ENCODE measurements at places on chromosomes 7 and 10.
A peak's percentile ranks its signal among the peaks of the same experiment; 100 is the strongest.

DNA sequence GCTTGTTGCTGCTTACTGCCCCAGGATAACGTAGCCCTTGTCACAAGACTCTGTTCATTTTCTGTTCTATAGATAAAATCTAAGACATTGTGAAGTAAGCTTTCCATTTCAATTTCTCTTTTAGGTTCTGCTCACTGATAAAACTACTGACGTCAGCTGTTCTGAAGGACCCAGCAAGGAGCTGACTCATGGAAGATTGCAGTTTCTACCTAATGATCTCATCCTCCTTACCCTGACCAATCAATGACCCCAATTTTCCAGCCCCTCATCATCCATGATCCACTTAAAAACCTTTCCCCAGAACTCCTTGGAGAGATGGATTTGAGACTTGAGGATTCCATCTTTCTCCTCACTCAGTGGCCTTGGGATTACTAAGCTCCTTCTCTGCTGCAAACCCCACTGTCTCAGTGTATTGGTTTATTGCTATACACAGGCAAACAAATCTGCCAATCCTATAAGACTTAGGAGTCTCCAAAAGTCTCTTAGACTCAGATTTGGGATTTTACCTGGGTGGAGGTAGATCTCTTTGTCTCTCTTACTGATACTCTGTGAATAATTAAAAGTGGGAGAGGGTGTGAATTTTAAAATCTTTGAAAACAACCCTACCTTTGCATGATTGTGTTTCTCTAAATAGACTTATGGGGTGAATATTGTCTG lies 109.2 kb upstream of the TRIM24 start:
- ATAC-seq: no peak

GRCh38 chr7:132249256-132249971 lies 326.9 kb downstream of the PLXNA4 start:
- no peak for ATAC-seq

GRCh38 chr10:127971963-127972615 lies 65.2 kb downstream of the PTPRE start:
- no peak for ATAC-seq

DNA sequence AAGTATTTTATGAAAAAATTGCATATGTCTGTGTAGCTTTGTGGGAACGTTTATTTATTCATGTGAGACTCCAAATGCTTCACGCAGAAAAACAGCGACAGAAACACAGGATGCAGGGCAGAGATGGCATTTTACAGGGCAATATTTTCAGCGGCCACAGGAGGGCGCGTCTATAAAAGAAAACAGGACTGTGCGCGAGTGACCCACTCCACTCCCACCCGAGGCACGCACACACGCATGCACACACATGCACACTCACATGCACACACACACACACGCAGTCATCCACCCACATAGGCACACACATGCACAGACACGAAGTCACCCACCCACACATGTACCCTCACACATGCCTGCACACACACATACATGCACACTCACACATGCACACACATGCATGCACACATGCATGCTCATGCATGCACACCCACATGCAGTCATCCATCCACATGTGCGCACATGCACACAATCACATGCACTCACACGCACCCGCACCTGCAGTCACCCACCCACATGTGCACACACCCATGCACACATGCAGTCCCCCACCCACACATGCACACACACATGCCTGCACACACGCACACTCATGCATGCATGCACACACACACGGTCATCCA lies 96.3 kb downstream of the DNAJB6 start:
- peak; percentile 22 for ATAC-seq

- no peak for ATAC-seq
Observed at GRCh38 chr7:108340856-108341411, 115.3 kb downstream of the NRCAM start.

DNA sequence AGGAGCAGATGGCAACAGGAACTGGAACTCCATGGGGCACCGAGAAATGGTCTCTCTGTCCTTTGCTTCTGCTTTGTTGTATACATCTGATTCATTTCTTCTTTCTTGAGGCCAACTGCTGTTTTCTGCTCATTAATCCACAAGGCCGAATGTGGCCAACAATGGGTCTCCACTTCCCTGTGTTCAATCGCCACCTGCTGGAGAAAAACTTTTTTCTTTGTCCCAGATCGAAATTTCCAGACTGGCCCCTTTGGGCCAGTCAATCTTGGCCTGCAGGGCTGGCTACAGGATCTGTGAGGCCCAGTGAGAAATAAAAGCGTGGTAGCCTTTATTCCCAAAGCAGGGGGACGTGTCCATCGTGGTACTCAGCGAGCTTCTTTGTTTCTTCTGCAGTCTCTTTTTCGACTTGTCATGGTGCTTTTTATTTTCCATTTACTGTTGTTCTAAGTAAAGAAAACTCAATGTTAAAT lies 58.8 kb downstream of the PARP12 start:
- no peak for ATAC-seq

GRCh38 chr7:151456782-151457181 lies 16.8 kb upstream of the CRYGN start:
- ATAC-seq: no peak

GRCh38 chr10:47264797-47265281 lies 35.2 kb upstream of the GDF10 start:
- ATAC-seq: no peak

GRCh38 chr7:75740846-75741497 lies 2.2 kb upstream of the HIP1 start:
- ATAC-seq: no peak

GRCh38 chr10:123997486-123998196 lies 95.8 kb downstream of the CHST15 start:
- ATAC-seq: peak; percentile 54

GRCh38 chr10:58291538-58292174 lies 22.7 kb downstream of the CISD1 start:
- no peak for ATAC-seq

- no peak for ATAC-seq
Observed at GRCh38 chr10:33008499-33009243, 50.6 kb upstream of the ITGB1 start.

DNA sequence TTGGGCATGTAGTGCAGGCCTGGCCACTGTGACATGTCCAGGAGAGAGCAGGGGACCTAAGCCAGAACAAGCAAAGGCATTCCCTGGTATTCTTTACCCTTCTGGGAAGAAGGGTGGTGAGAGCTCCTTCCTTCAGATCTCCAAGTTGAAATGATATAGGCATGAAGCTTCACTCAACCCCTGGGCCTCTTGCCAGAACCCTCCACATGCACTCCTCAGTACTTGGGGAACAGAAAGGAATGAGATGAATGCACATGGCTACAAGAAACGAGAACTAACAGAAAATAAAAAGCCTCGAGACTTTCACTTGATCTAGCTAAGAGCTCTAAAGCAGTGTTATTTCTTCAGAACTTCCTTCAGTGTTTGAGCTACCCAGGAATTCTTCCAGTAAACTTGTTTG lies 262.2 kb downstream of the ETV1 start:
- no peak for ATAC-seq

GRCh38 chr7:4882169-4883032 lies 1.1 kb downstream of the RADIL start:
- peak; percentile 73 for ATAC-seq

GRCh38 chr7:33539659-33540400 lies 365.5 kb upstream of the BMPER start:
- no peak for ATAC-seq

GRCh38 chr7:84981055-84981976 lies 205.5 kb downstream of the SEMA3D start:
- ATAC-seq: no peak

- ATAC-seq: no peak
Observed at GRCh38 chr10:46052057-46052790, 6.2 kb upstream of the MSMB start.

DNA sequence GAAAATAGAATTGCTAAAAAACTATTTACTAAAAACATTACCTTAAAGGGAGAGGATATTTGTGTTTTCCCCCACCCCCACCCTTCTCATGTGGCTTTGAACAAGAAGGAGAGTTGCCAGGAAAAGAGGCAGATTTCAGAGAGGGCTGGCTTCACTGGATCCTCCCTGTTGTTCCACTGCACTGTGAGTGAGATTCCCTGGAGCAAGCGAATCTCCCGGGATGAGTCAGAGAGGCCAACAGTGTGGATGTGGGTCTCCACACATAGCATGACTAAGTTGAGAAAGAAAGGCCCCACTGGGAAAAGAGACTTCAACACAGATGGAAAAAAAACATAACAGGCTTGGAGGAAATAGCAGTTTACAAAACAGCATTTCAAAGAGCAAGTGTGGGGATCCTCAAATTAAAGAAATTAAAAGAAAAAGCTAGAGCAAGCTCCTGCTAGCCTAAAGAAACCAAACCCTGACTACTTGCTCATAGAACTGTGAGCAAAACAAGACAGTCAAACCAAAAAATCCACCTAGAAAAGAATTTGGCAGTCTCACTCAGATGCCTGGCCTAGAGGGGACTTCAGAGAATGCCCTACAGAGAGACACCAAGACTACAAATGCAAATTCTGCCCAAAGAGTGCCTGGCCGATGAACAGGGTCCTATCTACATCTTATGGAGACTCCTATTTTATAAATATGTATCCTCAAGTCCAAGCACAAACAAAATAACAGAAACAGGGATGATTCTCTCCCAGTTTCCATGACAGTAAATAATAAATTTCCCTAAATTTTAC lies 3.4 kb downstream of the CAV1 start:
- peak; percentile 54 for ATAC-seq

DNA sequence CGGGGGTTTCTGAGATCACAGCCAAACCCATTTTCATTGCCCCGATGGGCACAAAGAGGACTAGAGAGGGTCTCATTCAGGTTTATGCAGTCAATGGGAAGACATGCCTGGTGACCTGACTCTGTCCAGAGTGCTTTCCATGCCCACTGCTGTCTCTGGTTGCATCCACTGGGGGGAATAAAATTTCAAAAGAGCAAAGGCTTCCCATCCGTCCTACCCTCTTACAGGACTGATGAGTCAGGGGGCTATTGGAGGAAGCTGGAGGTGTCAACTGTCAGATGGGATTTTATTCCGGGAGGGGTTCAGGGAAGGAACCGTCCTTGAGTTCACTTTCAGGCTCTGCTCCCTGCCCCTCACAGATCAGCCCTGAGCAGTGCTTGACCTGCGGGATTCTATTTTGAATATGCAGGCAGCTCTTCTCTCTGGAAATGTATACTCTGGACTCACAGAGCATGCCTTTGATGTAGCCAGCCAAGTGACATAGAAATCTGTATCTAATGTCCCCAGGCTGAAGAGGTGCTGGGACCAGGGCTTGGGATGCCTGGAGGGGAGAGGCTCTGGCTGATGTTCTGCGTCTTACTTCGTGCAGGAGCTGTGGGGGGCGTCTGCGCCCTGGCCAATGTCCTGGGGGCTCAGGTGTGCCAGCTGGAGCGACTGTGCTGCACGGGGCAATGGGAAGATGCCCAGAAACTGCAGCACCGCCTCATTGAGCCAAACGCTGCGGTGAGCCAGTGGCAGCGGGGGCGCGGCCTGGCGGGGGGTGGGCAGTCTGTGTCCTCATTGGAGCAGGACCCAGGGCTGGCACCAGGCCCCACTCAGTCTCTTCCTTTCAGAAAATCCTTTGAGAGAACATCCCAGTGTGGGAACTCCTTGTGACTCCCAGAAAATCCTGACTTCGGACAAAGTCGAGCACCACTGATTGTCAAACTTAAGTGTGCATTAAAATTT lies 12.0 kb downstream of the C10orf62 start:
- ATAC-seq: no peak

- ATAC-seq: no peak
Observed at GRCh38 chr7:38563741-38564140, 67.4 kb downstream of the AMPH start.

DNA sequence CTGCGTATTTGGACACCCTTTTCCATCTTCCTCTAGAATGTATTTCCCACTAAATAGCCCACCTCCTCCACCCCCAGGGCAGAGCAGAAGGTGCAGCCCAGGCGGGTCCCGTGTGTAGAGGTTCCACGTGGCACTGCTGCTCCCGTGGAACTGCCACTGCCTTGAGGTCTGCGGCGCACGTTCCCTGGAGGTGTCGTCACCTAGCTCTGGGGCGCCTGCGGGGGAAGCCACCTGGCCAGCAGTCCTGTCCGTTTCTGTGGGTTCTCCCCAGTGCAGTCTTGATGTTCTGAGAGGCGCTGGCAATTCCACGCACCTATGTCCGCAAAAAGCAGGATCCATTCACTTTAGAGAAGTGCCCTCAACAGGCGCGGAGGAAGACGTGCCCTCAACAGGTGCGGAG lies 21.9 kb downstream of the BNIP3 start:
- no peak for ATAC-seq

DNA sequence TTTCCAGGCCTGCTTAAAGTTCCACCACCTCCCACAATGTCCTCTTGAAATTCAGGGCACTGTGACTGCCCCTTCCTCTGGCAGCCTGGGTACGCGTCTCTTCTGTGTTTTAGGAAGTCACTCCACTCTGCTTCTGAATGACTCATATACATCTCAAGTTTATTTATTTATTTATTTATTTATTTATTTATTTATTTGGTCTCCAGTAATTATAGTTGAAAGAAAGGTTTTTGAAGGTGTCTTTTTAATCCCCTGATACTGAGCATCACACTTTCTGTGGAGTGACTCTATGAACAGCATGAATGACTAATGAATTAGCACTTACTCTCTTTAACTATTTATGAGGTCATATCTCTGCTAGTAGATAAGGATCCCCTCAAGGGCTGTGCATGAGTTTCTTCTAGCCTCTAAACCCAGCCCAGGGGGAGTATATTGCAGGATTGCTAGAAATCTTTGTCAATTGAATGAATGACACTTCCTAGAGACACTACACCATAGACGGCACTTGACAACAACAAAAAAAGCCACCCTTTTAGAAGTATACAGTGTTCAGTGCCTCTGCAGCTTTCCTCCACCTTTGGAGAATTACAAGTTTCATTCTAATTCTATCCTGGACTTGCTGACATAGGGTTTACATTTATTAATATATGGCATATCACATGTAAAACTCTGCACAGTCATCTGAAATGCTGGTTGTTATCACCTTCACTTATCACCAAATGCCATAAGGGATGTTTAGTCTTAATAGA lies 2.1 kb downstream of the MACC1 start:
- ATAC-seq: no peak

DNA sequence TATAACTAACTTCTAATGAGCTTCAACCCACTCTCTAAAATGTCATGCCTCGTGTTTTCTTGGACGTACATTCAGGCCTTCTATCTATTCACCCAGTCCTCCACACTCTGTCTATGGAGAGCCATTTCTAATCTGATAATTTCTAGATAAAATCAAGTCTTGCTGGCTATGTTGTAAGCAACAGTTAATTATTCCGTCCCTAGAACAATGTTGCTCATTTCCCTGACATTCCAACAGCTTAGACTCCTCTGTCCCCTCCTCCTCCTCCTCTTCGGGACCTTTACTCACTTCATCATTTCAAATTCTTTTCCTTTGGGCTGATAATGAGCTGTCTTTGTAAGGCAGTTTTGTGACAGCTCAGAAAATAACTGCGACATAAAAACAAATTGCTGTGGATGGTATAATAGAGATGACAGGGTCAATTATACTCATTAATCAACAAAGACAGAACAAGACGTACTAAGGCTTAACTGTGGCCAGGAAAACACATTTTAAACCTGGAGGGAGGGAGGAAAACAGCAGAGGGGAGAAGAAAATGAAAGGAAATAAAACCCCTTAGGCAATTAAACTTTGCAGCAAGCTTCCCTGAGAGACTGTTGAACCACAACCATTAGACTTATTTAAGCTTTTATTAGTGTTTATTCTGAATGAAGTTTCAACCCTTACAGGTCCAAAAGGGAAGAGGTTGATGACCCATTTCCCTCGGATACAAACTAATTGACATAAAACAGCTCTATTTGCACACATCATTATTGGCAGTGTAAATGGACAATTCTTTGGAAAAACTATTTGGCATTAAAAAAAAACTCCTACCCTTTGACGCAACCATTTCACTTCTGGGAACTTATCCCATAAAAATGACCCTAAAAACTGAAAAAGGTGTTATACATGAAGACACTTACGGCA lies 179.1 kb downstream of the SFMBT2 start:
- ATAC-seq: peak; percentile 57

GRCh38 chr7:5349437-5350173 lies 66.9 kb downstream of the SLC29A4 start:
- no peak for ATAC-seq

All from gastroesophageal sphincter (tissue), 4 donors.